ENCODE measurements at places on chromosomes 4 and X. TPM values are rescaled to one million over a fixed set of nuclear protein-coding genes. Genes with fewer than 3 reads are reported as not detected.

The TMEM185A gene
- total RNA-seq = 33.1 TPM

The AGA gene
- 17.8 TPM for total RNA-seq

The SH3D19 gene
- 35.4 TPM for total RNA-seq

The GUCY1A1 gene
- total RNA-seq = 40.2 TPM

The SPANXN4 gene
- total RNA-seq = not detected

The FANCB gene
- 7.6 TPM for total RNA-seq

The GNRHR gene
- not detected for total RNA-seq

The DCHS2 gene
- total RNA-seq = 14.1 TPM

The PRPS2 gene
- 32.3 TPM for total RNA-seq

The MAPK10 gene
- total RNA-seq = 400 TPM

The RNF150 gene
- 24.5 TPM for total RNA-seq

The CT45A2 gene
- not detected for total RNA-seq

The CT45A3 gene
- total RNA-seq = 0.54 TPM

The ZNF711 gene
- 26.1 TPM for total RNA-seq

The RBM47 gene
- 2.9 TPM for total RNA-seq

The XAGE2 gene
- not detected for total RNA-seq

The OPRPN gene
- total RNA-seq = not detected

The FRMD7 gene
- total RNA-seq = not detected

The MAGEE2 gene
- total RNA-seq = 3.6 TPM

Data from dorsolateral prefrontal cortex (tissue), 122 donors.